ENCODE measurements at places on chromosomes 7 and 10.

GRCh38 chr10:116891208-116891607 lies 41.9 kb downstream of the ENO4 start:
- no peak for DNase-seq

DNA sequence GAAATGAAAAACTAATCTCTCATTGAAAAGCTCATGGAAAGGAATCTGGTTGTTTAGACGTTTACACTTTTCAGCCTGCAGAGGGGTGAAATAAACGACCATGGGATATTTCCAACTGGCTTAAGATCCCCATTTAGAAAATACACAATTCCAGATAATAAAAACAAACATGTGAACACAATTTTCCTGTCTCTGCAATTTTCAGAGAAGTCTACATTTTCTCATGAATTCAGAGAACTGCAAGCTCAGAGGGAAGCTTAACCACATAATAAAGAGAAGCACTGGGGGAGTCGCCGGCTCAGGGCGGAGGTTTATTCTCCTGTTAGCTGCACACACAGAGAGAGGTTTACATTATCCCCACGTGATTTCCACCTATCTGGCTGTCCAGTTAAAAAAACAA lies 215.2 kb downstream of the FANK1 start:
- DNase-seq, result no peak

DNA sequence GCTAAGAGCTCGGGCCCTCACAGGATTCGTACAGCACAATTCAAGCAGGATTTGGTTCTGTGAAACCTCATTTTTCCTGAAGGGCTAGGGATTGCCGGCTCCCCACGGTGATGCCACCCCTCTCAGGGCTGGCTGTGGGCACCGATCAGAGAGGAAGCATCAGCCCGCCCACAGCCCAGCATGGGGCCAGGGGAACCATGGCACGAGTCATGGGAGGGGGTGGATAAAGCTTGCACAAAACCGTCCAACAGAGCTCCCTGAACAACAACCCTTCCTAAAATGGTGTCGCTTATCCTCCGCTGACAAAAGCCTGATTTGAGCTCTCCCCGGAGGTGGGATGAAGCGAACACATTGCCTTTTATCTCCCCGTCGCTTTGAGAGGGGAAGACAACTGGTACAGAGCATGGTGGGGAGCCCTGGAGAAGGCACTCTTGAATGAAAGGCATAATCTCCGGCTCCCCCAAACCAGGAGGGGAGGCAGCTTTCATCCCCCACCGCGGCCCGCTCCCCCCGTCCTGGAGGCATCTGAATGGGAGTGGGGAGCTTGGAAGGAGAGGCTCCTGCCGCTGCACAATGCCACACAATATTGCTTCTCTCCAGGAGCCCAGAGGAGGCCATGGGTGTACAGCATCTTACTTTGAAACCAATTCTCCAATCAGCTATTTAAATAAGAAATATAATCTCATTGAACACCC lies 144.0 kb downstream of the RPS24 start:
- no peak for DNase-seq

DNA sequence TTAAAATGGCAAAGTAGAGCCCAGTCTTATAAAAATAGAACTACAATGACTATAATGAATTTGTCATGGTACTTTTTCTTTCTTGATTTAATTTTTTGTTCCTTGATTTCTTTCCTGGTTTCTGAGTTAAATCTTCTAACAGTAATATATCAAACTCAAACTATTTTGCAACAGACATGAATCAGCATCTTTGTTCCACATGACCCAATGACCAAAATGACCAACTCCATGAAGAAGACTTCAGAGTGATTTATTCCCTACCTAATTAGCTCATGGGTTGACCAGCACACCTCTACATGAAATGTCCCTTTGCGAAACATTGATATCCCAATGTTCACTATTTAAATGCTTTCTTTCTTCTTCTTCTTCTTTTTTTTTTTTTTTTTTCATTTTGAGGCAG lies 30.9 kb downstream of the NMT2 start:
- no peak for DNase-seq

GRCh38 chr7:128703609-128704241 lies 31.6 kb downstream of the GARIN1A start:
- no peak for DNase-seq

DNA sequence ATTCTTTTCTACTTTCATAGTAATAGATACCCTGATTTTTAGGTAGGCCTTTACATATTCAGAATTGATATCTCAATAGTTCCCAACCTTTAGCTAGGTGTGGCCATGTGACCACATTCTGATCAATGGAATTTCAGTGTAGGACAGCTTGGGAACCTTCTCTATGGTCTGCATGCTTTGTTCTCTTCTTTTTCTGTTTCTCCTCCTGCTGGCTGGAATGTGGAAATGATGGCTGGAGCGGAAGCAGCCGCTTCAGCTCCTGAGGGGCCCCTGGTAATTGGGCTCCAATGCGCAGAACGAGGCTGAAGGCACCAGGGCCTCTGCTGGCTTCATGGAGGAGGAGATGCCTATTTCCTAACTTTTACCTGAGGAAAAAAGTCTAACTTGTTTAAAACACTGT lies 152.6 kb downstream of the ZMYND11 start:
- peak; percentile 45 for DNase-seq

DNA sequence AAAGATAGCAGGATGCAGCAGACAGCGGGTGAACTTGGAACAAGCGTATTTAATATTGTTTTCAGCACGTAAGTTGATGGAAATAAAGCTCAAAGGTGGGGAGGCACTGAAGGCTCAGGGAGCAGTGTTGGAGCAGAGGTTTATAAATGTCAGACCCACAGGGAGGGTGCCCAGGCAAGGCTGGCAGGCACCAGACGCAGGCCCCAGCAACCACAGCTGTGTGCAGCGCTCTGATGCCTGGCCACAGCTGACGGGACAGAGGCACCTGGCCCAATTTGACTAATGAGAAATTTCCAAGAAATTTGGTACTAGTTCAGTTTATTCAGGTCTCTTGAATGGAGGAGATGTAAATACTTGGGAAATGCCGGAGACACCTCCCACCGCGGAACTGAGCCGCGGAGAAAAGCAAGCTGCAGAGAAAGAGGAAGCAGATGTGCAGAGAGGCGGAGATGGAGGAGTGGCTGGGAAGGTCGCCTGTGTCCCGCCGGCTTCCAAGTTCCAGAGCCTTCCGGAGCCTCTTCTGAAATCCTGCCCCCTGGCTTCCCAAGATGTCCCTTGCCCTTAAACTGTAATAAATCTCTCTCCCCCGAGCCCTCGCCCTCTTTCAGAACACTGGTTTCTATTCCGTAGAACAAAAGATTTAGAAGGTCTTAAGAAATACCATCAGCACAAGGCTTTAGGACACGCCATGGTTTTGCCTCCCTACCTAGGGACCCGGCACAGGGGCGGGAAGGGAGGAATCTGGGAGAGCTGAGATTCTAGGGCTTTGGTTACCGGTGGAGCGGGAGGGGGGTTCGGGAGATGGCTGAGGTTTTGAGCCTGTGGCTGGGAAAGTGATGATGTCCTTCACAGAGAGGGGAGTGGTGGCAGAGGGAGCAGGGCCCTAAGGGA lies 38.4 kb upstream of the PLXNA4 start:
- no peak for DNase-seq

- DNase-seq, result peak; percentile 14
These were observed 38.8 kb upstream of the PDZD8 start for GRCh38 chr10:117413928-117414618.

GRCh38 chr10:108696792-108697477 lies 1226.4 kb downstream of the XPNPEP1 start:
- DNase-seq, result no peak

- DNase-seq, result no peak
These were observed 62.7 kb downstream of the KAT6B start for GRCh38 chr10:74888962-74889661.

DNA sequence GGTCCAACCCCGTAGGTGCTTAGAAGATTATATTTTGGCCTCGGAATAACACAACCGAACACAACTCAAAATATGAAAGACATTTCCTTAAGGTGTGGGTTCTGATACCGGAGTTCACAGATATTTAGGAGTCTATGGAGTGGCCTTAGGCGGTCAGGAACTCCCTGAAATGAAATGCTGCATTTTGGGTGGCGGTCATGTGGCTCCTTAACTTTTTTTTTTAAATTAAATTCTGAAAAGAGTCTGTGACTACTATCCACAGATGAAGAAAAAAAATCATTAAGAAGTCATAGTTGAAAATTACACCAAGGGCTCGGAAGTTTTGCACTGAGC lies 290.9 kb upstream of the NFE2L3 start:
- DNase-seq, result no peak

DNA sequence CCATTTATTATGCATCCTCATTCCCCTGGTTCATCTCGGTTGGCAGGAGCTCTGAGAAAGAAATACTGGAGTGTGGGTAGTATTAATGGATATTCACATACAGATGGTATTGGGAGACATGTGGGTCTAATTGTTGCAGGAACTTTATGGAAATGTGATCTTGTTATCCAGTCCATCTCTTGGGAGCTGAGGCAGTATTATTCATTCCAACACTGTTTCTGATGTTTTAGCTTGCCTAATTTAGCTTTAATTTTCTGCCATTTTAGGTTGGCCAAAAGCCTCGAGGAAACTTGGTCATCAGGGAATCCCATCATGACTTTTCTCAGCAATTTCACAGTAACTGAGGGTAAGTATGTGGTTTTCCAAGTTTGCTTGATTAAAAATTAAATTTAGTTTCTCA lies 125.7 kb downstream of the ABCA13 start:
- no peak for DNase-seq

DNA sequence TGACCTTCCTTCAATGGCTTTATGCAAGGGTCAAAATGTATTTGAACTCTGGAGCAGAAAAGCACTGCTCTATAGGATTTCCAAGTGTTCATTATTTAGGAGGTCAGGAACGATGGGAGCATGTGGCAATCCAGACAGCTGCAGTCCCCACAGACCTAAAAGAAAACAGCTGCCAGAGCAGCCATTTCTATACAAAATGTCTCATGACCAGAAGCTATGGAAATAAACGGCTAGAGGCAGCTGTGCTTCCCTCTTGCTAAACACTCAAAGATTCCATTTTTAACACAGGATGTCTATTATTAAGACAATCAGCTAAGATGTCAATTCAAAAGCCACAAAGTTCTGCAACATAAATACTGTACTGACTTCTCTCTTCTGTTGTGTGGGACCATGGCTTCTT lies 879.1 kb upstream of the C7orf33 start:
- DNase-seq, result no peak

DNA sequence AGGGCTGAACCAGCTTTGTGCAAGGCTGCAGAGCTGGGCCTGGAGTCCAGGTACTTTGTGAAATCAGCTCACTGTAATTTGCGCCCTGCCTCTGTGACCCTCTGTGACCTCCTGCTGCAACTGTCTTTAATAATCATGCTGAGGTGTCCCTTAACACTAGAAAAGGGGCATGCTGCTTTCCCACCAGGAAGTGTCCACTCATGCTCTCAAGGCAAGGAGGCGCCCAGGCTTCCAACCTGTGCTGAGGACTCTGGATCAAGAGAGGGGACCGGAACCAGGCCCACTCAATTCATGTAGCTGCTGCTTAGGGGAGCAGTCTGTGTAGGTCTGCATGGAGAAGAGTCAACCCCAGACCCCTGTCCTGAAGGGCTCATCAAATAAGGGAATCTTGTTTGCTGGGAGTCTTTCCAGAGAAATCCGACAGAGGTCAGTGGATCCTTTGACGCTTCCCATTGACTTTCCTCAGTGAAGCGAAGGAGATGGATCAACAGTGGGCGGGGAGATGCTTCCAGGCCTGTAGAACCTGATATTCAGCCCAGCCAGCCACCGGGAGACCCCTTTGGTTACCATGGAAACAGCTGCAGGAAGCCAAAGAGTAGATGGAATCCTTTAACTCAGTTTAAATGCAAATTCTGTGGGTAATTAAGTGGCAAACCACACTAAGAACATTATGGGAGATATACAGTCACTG lies 945.9 kb downstream of the GRID1 start:
- no peak for DNase-seq

DNA sequence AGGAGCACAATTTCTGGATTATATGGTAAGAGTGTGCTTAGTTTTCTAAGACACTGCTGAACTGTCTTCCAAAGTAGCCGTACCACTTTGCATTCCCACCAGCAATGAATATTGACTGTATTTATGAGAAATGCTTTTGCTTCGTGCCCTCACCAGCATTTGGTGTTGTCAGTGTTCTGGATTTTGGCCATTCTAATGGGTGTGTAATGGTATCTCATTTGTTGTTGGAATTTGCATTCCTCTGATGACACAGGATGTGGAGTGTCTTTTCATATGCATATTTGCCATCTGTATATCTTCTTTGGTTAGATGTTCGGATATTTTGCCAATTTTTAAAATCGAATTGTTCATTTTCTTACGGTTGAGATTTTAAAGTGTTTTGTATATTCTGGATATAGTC lies 558.5 kb upstream of the FZD8 start:
- no peak for DNase-seq

DNA sequence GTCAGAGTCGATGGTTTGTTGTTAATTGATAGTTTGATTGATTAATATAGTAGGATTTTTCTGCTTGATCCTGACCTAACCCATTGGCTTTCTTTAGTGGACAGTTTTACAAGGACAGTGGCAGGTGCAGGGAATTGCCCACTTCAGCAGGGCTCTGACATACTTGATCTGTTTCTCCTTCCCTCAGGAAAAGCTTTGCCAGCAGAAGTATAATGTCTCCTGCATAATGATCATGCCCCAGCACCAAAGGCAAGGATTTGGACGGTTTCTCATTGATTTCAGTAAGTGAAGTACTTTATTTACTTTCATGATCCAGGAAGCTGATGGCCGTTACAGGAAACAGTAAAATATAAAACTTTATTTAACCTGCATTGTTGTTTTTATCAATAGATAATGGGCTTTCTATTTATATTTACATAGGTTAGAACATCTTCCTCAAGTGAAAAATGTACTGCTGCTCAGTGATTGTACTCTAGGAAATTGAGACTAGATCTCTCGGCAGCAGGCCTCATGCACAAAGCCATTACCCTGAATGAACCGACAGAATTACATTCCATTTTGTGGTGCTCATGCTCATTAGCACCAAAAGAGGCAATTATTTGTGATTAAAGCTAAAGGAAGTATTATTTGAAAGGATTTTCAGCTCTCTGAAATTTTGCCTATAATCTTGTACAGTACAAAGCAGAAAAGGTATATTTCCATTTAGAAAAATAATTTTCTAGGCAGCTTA lies 122.5 kb upstream of the SAMD8 start:
- DNase-seq, result no peak
